HepG2 (cell line): ENCODE measurements at places on chromosomes 1 and 21. TPM values are rescaled to one million over a fixed set of nuclear protein-coding genes. Genes with fewer than 3 reads are reported as not detected.
A peak's percentile ranks its signal among the peaks of the same experiment; 100 is the strongest.

GRCh38 chr1:39788758-39789570 lies at the start of gene BMP8B:
TSS of gene BMP8B (minus strand) at chr1:39788865. CDS start at chr1:39788485, 380 bp downstream.
- DNase-seq = no peak

DNA sequence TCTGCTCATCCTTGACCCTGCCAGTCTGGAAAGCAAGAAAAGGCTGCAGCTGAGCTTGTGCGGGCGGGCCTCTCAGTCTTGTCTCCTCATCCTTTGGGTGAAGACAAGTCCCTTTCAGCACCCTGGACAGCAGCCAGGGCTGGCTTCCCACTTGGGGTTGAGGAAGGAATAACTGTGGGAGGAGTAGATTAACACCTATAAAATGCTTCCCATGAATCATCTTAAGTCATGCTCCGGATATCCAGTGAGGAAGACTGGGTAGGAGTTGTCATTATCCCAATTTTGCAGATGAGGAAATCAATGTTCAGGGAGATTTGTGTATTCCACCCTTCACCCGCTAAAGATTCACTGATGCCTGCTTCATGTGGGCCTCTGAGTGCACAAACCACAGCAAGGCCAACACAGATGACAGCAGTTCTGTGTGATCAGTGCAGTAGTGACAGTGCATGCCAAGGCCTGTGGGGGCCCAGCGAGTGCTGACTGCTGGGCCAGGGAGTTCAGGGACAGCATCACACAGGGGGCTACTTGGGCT lies 20.1 kb upstream of the COL16A1 start:
- peak; percentile 57 for DNase-seq

GRCh38 chr21:43937891-43938309 lies 72.9 kb downstream of the AGPAT3 start:
- no peak for DNase-seq

DNA sequence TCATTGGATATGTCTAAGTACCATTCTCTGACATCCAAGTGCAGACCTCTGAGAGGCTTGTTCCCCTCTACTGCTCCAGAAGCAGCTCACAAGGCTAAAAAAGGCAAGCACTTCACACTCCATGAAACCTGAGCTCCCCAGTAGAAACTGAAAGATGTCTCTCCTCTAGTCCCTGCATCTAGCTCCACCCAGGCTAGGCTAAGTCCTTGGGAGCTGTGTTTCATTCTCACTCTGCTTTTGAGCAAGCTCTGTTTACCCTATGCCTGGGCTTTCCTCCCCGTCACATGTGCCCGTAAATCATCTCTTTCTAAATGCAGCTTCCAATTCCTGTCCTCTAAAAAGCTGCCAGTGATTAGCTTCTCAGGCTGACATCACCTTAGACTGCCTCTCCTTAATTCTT lies 39.0 kb downstream of the LRRC71 start:
- no peak for DNase-seq

Gene NPPB
- 1.9 and 3.7 TPM in 2 replicates for polyA plus RNA-seq

Gene USP21
- 31.0 and 33.1 TPM in 2 replicates for polyA plus RNA-seq
